ENCODE measurements at places on chromosomes 6 and 20. TPM values are rescaled to one million over a fixed set of nuclear protein-coding genes. Genes with fewer than 3 reads are reported as not detected.
A peak's percentile ranks its signal among the peaks of the same experiment; 100 is the strongest.

GRCh38 chr6:53481323-53481722, 63.6 kb downstream of the GCLC start:
- no peak overlapping the region for H3K27ac ChIP-seq
- peaks cover 3% of the 10 kb centered on the region for H3K4me1 ChIP-seq
- DNase-seq: no peak
- no peaks in the 10 kb centered on the region for H3K27me3 ChIP-seq

The ADGRB3 gene
- 99.7 TPM for total RNA-seq

The TFAP2A gene
- 0.72 TPM for total RNA-seq

GRCh38 chr20:34711813-34712430, 7.8 kb downstream of the TP53INP2 start:
- H3K27ac ChIP-seq: no peak overlapping the region
- no peak for DNase-seq

GRCh38 chr20:1637226-1637625, 17.4 kb upstream of the SIRPB1 start:
- H3K36me3 ChIP-seq: no peaks in the 10 kb centered on the region
- H3K4me3 ChIP-seq: no peak overlapping the region
- H3K27ac ChIP-seq: no peak overlapping the region
- no peaks in the 10 kb centered on the region for H3K4me1 ChIP-seq
- no peak for DNase-seq

The COQ3 gene
- 9.2 TPM for total RNA-seq

DNA sequence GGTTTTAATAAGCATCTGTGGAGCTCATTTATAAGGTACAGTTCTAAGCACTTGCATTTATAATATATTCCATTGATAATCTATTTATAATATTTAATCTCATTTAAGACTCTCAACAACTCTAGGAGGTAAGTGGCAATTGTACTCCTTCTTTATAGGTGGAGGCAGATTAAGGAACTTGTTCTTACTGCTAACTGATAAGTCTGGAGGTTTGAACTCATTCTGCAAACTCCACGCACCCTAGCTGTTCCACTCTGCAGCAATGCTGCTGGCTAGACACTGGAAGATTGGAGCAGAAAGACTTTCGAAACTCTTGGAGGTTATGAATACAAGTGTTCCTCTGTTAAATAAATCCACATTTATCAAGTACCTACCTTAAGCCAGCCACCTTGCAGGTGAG, 793 bp upstream of the HDAC2 start:
- no peak overlapping the region for H3K27ac ChIP-seq
- no peak for DNase-seq
- H3K4me3 ChIP-seq: peak overlapping the region; percentile 99
- no peaks in the 10 kb centered on the region for H3K4me1 ChIP-seq
- H3K36me3 ChIP-seq: no peaks in the 10 kb centered on the region
- H3K27me3 ChIP-seq: no peaks in the 10 kb centered on the region

The SLC22A7 gene
- total RNA-seq: 0.28 TPM

DNA sequence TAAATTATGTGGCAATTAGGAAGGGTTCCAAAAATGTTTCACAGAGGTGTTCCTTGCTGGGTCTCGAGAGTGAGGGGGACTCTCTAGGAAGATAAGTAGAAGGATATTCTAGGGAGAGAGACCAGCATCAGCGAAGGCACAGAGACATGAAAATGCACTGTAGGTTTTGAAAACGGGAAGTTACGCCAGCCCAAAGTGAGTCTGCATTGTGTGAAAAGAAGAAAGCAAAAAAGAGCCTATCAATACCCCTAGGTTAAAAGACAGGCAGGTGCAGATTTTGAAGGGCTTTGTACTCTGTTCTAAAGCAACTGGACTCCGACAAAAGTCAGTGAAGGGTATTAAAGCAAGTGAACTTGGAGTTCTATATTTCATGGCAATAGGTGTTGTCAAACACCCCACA, 25.7 kb upstream of the MRAP2 start:
- no peaks in the 10 kb centered on the region for H3K4me1 ChIP-seq
- no peaks in the 10 kb centered on the region for H3K36me3 ChIP-seq
- H3K4me3 ChIP-seq: no peak overlapping the region

The FAM162B gene
- total RNA-seq: 6.7 TPM

DNA sequence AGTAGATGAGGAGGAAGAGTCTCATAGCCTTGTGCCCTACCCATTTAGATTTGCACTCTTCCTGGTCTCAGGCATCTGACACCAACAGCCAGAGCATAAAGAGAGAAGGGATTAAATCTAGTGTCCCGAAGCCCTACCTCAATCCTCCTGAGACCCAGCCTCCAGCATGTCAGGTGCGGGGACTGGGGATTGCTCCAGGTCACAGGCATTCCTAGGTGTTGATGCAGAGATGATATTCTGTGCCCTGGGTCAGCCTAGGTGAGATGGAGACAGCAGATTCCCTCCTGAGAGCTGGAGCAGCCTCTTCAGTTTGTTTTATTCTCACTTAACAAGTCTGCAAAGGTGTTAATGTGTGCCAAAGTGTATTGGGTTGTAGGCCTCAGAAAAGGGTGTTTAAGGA, 89.8 kb downstream of the ANKRD6 start:
- no peak overlapping the region for H3K27ac ChIP-seq
- H3K4me3 ChIP-seq: no peak overlapping the region
- no peak for DNase-seq
- H3K36me3 ChIP-seq: no peaks in the 10 kb centered on the region
- no peaks in the 10 kb centered on the region for H3K27me3 ChIP-seq

GRCh38 chr6:5638666-5639065, 368.1 kb downstream of the NRN1 start:
- peaks cover 4% of the 10 kb centered on the region for H3K4me1 ChIP-seq
- H3K4me3 ChIP-seq: no peak overlapping the region
- H3K27ac ChIP-seq: no peak overlapping the region
- no peaks in the 10 kb centered on the region for H3K36me3 ChIP-seq
- no peaks in the 10 kb centered on the region for H3K27me3 ChIP-seq
